ENCODE measurements at places on chromosomes 12 and 14.

GRCh38 chr14:63717702-63718101 is 10.2 kb downstream of the SGPP1 start:
- peak; percentile 28 for DNase-seq

DNA sequence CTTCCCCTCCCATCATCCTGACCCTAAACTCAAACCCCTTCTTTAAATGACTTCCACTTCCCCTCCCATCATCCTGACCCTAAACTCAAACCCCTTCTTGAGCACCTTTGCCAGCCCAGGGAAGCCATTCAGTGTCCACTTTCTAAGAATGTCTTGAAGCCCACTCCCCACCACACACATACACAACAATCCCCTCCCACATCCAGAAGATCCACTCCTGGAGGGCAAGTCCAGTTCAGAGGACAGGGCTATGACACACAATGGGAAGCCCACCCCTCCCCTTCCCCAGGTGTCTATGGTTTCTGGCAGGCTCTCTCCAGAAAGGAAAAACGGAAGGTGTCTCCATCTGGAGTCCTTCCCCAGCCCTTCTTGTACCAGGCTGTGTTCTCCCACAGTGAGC is 117.1 kb downstream of the KCNA5 start:
- no peak for DNase-seq

- DNase-seq: no peak
These were observed 161.3 kb upstream of the BMP4 start for GRCh38 chr14:54117924-54118323.

DNA sequence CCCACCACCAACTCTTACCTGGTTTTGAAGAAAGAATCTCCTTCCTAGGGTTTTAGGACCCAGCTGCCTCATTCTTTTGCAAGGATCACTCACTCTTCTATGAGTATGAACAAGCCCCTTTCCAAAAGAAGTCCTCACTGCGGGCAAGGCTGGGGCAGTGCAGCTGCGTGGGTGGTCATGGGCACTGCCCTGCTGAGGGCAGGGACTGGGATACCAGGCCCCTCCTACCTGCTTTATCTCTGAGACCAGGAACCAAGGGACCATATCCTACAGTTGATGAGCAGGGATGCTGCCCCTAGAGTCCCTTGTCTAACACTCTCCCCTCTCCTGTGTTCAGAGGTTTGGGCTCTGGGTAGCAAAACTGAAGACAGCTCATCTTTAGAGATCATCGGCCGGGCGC is 20.5 kb downstream of the HPD start:
- no peak for DNase-seq

- DNase-seq: no peak
These were observed at the start of gene DNAJC22 for GRCh38 chr12:49346659-49347310. TSS of gene DNAJC22 (plus strand) at chr12:49346888. CDS start at chr12:49348873, 1,985 bp downstream.

- no peak for DNase-seq
These were observed 42.4 kb upstream of the VRK1 start for GRCh38 chr14:96754845-96755184.

DNA sequence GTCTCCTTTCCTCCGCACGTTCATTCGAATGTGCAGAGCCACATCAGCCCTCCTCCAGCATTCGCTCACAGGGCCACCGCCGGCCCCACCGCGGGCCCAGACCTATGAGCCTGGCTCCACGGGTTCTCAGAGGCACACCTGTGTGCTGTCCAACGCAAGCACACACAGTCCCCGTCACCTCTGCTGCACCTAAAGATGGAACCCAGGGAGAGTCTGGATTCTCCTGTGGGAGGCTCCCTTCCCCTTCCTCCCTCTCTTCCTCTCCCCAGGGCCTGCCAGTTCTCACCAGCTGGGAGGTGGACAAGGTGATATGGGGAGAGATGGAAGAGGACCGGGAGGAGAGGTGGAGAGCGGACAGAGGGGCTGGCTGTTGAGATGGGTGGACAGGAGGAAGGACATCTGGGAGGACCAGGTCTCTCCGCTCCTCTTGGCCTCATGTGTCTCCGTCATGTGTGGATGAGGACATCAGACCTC is 4.9 kb upstream of the AQP6 start:
- DNase-seq: no peak
